ENCODE measurements at places on chromosomes 7 and 10.
A peak's percentile ranks its signal among the peaks of the same experiment; 100 is the strongest.

DNA sequence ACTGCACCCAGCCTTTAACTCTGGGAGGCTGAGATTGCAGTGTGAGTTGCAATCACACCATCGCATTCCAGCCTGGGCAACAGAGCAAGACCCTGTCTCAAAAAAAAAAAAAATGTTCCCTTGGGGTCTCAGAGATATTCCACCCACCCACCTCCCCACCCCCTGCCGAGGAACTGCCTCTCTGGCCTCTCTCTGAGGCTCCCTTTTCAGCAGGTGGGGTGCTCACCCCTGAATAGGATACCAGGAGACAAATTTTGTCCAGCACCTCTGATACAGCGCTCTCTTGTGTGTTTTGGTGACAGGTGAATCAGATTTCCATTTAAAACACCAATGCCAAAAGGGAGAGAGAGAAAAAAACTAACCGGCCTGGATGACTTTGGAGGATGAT, 92.6 kb upstream of the KIF5B start:
- DNase-seq: no peak

- DNase-seq: no peak
These were observed 39.8 kb upstream of the MSRB2 start for GRCh38 chr10:23055424-23056185.

GRCh38 chr7:2855386-2855785, 11.3 kb upstream of the GNA12 start:
- DNase-seq: no peak

- DNase-seq: no peak
These were observed 675 bp downstream of the ABRAXAS2 start for GRCh38 chr10:124802313-124802675.

DNA sequence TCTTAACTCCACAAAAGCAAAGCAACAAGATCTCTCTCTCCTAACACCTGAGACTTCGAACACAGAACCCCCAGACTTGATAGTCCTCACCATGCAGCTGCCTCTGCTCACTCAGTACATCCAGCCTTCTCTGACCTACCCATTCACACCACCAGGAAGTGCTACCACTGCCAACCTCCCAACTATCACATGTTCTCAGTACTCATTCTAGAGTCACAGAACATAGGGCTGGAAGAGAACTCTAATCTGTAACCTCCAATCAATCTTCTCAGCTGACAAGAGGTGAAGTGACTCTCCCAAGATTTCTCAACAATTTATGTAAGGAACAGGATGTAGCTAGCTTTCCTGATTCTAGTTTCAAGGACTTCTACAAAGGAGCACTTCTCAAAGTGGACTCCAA, 3.8 kb downstream of the NUDCD3 start:
- DNase-seq: peak; percentile 18

GRCh38 chr7:50679218-50680007, 103.3 kb downstream of the GRB10 start:
- no peak for DNase-seq

GRCh38 chr7:118232837-118233236, 8.3 kb downstream of the ANKRD7 start:
- DNase-seq: no peak

GRCh38 chr7:150943453-150943814, 34.7 kb downstream of the KCNH2 start:
- DNase-seq: no peak
